Activated CD4-positive, alpha-beta T cell treated with anti-CD3 and anti-CD28 coated beads, Interleukin-2, amount 10 ng/mL, durations not matched to agents 7 days and 5 days (primary cell): ENCODE measurements at places on chromosomes 11 and 22. TPM values are rescaled to one million over a fixed set of nuclear protein-coding genes. Genes with fewer than 3 reads are reported as not detected.

Gene CNGA4
- not detected for total RNA-seq

Gene ANAPC15
- total RNA-seq = 79.6 TPM

Gene TRIM29
- not detected for total RNA-seq

Gene OR9Q2
- total RNA-seq = not detected
